ENCODE measurements at places on chromosomes 2 and 18.

GRCh38 chr18:37161491-37161890 lies 332.6 kb downstream of the KIAA1328 start:
- no peak for DNase-seq

- DNase-seq, result no peak
These were observed 17.5 kb downstream of the PECR start for GRCh38 chr2:216064014-216064630.

GRCh38 chr18:8811115-8811514 lies 105.8 kb downstream of the MTCL1 start:
- DNase-seq, result no peak

DNA sequence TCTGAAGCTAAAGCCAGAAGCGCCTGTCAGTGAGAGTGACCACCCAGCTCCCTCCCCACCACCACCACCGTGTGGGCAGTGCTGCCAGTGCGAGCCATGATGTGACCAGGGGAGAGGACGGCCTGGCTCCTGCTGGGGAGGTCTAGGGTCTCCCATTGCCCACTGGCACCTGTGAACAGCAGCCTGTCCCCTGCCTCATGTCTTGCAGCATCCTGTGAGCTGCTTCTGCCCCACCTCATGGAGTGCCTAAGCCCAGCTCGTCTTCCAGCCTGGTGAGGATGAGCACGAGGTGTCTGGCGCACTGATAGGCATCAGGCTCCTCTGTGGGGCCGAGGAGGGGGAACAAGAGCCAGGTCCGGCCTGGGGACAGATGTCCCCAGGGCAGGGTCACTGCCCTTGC lies 61.4 kb downstream of the FAM168B start:
- no peak for DNase-seq

GRCh38 chr2:159650574-159650973 lies 34.2 kb upstream of the BAZ2B start:
- DNase-seq, result no peak

DNA sequence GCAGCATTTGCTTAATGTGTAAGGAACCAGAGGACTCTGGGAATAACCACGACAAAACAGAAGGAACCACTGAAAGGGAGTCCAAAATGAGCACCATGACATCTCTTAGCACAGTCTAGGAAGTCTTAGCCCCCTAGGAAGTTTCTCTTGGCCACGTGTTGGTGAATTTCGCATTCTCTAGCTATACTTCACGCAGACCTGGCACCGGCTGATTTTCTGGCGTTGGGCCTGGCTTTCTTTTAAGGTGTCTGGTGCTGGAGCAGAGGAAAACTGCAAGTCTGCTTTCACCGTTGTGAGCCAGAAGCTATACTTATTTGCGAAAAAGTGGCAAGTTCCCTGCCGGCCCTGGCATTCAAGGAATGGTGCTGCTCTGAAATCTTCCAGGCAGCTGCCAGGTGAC lies 156.9 kb downstream of the COL4A4 start:
- DNase-seq, result no peak

- DNase-seq, result no peak
These were observed 94.2 kb upstream of the FZD7 start for GRCh38 chr2:201939453-201939941.

- no peak for DNase-seq
These were observed 82.8 kb downstream of the ZNF516 start for GRCh38 chr18:76412010-76412817.

DNA sequence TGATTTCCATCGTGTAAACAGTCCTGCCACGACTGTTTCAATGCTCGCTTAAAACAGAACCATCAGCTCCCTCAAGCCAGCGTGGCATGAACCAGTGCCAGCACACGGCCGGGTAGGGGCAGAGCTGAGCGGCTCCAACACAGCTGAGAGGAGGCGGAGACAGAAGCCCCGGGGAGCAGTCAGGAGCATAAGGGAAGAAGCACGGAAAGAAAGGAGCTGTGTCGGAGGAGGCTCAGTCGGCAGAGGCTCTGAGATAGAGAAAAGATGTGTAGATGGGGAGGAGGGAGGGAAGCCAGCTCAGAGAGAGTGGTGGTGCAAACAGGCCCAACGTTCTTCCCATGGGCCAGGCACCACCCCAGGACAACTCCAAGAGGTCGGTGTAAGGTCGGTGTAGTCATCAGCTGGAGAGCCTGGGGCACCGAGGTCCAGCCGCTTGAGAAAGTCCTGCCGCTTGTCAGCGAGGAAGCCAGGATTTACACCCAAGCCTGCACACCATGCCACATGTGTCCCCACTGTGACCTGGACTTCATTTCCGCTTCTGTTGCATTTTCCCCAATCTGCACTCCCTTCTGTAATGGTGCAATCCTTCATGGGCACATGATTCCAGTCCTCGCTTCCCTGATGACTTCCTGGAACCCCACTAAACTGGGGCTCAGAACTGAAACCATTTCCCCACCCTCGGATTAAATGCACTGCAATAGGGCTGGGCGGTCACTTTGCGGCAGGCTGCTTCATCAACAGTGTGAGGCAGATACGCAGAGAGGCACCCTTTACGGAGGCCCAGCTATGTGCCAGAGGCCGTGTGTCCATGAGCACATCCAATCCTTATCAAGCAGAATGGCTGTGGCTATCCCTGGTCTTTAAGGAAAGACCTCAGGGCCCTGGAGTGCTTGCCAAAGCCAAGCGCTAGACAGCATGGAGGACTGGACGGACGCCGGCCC lies 43.5 kb downstream of the CYP27C1 start:
- no peak for DNase-seq

- no peak for DNase-seq
These were observed 21.2 kb upstream of the ACVR1 start for GRCh38 chr2:157897106-157897971.

DNA sequence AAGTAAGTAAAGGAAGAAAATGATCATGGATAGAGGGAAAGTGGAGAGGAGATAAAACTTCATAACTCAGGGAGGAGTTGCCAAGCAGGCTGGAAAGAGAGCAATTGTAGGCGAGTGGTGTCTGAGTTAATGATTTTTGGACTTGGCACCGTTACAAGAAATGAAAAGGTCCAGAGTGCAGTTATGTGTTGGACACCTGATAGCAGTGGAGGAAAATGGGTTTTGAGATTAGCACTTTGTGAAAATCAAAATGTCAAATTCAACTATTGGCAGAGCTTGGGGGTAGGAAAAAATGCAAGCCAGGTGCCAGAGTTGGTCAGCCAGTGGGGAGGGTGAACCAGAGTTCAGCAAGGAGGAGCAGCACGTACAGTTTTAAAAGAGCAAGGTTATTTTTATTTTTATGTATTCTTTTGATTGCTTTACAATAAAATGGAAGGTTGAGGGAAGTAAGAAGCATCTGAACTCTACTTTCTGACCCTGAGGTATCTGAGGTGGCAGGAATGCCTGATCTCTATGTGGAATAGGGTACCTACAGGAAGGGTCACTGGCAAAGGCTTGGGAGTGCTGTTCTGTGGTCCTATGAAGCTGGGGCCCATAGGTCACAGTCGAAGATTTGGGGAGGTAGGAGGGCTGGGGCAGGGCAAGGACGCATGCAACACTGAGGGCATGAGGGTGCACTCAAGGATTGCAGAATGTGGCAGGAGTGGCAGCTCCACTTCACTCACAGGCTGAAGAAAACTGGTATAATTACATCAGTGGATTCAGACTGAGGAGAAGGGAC lies 127.5 kb downstream of the CD8B2 start:
- no peak for DNase-seq

DNA sequence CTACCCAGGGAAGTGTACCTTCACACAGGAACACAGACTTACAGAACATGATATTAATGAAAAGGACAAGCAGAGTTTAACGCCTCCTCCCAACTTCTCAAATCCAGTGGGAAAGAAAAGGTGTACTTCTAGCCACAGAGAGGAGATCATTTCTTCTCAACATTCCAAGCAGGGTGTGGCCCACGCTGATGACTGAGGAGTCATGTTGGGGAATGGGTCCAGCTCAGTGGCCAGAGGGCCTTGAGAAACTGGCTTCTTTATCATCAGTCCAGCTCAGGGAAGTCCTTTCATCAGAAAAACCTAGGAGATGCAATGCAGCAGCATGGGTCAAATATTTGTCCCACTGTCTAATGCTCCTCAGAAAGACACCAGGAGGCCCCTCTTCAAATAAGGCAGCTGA lies 63.0 kb downstream of the RBM43 start:
- DNase-seq, result no peak

- no peak for DNase-seq
These were observed 393.1 kb upstream of the SLC14A2 start for GRCh38 chr18:45222180-45222579.

- DNase-seq, result no peak
These were observed 201.2 kb downstream of the CBLN2 start for GRCh38 chr18:72342933-72343332.

DNA sequence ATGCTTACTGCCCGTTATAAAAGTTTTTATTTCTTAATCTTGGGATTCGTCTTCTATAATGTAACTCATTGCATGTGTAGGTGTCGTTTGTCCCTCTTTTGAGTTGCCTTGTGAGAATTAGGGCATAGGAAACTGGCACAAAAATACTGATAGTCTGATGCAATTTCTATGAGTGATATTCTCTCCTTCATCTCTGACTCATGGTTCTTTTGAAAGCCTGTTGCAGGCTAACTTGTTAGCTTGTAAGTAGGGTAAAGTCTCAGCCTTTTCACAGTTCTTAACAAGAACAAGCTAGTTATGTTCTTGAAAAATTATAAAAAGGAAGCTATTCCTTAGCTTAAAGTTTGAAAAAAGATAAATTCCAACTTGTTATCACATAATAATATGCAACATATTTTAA lies 1085.4 kb upstream of the NRXN1 start:
- no peak for DNase-seq

Data from naive thymus-derived CD4-positive, alpha-beta T cell (primary cell).